ENCODE measurements at places on chromosomes 11 and 22.

DNA sequence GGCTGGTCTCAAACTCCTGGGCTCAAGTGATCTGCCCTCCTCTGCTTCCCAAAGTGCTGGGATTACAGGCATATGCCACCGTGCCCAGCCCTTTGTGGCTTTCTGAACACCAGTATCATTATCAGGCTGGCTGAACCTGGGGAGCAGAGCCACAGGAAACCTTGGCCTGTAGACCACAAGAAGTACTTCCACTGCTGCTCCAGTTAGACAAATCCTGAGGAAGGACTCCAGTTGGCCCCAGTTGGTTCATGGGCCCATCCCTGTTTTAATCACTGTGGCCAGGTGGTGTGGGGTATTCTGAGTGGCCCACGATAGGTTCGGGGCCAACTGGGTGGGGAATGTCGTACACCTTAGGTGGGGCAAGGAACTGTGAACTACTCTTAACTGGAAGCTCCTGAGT is 5.5 kb upstream of the DUSP18 start:
- no peak for DNase-seq

GRCh38 chr11:32870676-32871075 is 21.9 kb upstream of the QSER1 start:
- DNase-seq, result peak; percentile 20

- DNase-seq, result no peak
Observed at GRCh38 chr11:93648158-93648557, 13.3 kb upstream of the CEP295 start.

GRCh38 chr22:44402196-44403111 is 89.7 kb upstream of the SHISAL1 start:
- no peak for DNase-seq

DNA sequence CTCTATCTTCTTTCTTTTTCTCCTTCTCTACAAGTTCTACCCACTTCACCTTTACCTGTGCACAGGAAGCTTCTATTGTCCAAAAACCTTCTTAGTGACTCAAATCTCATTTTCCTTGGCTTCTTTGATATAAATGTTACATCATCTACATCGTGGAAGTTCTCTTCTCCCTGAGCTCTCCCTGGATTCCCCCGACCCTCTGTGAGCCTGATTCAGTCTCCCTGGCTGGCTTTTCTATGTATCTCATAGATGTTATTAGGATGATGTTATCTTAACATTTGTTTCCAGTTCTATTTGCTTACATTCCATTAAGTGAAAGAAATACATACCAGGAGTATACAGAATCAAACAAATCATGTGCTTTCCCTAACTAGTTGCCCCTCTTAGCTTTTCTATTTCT is 235.8 kb upstream of the PITPNB start:
- no peak for DNase-seq

DNA sequence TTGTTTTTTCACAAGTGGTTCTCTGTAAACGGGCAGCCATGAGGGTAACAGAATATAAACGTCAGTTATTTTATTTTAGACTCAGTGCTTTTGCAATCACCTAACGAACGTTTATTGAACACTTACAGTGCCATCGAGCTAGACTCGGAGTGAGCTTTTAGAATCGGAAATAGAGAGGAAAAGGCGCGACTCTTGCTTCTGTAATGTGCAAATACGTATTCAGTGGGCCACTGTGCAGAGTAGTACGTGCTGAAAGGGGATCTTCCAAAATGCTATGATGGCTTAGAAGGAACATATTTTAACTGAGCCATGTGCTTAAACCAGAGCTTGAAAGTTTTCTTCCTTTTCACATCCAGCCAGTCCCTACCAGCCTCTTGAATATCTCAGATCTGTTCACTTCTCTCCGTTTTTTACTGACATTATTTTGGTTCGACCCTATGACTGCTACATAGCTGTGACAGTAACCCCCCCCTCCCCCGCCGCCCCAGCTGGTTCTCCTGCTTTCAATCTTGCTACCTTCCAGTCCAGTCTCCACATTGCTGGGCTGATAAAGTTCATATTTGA is 468 bp downstream of the DDIAS start:
- no peak for DNase-seq

All from CD4-positive, alpha-beta T cell treated with Interleukin-2 at 100 ng/mL for 4 hours (primary cell).